CD4-positive, alpha-beta T cell treated with Interleukin-17A for 4 hours (primary cell): ENCODE measurements at places on chromosomes 4 and X.
A peak's percentile ranks its signal among the peaks of the same experiment; 100 is the strongest.

- peak; percentile 86 for DNase-seq
These were observed at the start of gene LEF1 for GRCh38 chr4:108168671-108169523. LEF1 (minus strand) TSS chr4:108168932; CDS start chr4:108167767, 1,165 bp downstream.

GRCh38 chr4:7519638-7520376, 85.1 kb upstream of the PSAPL1 start:
- DNase-seq: no peak

DNA sequence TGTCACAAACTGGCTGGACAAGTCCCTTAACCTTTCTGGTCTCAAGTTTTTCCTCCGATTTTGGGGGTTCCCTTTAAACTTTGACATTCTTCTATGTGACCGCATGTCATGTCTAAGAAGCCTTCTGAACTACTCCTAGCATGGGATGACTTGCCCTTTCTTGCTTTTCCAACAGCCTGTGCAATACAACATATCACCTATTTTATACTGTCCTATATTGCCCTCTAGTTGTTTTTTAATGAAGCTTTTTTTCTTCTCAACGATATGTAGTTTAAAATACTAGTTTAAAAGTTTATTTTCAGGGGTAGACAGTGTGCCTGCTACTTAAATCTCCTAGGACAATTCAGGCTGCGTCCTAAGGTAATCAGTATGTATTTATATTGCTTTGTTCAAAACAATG, 1.0 kb upstream of the IGBP1 start:
- no peak for DNase-seq

DNA sequence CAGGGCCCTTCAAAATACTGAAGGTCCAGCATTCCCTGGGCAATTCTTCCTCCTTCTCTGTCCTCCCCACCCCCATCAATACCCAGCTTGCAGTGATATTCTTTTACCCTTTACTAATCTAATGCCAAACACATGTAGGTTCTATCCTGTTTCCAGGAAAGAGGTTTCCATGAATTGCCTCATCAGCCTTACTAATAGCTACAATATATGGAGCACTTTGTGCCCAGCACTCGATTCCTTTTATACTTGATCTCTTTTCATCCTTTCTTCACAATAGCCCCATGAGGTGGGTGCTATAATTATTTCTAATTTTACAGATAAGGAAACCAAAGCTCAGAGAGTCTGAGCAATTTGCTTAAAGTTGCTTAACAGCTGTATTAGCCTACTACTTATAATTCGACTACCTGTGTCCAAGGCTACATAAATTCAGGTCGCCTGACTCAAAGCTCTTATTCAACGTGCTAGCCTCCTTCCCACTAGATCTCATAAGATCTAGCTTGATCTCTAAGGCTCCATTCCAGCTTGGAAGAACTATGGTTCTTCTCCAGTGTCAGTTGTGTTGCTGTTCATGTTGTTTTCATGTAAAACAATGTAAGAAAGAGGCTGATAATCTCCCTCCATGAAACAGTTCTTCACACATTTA, 229.6 kb upstream of the PGRMC2 start:
- no peak for DNase-seq

DNA sequence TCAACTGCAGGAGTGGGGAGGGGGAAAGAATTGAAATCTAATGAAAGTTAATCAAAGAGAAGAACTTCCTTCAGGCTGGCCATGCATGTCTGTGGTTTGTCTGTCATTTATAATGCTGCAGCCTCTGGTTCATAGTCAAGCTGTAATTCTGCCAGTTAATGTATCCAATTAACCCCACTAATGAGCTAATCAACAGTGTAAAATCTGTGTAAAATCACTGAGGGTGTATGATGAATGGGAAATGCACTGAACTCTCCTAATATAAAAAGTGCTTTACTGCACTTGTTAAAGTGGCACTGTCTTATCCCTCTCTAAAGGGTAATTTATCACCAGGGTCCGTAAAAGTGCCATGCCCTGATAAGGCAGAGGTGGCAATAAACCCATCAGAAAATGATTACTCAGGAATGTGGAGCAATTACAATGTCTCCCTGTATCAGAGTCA, 798.1 kb downstream of the PDHA2 start:
- DNase-seq: no peak

DNA sequence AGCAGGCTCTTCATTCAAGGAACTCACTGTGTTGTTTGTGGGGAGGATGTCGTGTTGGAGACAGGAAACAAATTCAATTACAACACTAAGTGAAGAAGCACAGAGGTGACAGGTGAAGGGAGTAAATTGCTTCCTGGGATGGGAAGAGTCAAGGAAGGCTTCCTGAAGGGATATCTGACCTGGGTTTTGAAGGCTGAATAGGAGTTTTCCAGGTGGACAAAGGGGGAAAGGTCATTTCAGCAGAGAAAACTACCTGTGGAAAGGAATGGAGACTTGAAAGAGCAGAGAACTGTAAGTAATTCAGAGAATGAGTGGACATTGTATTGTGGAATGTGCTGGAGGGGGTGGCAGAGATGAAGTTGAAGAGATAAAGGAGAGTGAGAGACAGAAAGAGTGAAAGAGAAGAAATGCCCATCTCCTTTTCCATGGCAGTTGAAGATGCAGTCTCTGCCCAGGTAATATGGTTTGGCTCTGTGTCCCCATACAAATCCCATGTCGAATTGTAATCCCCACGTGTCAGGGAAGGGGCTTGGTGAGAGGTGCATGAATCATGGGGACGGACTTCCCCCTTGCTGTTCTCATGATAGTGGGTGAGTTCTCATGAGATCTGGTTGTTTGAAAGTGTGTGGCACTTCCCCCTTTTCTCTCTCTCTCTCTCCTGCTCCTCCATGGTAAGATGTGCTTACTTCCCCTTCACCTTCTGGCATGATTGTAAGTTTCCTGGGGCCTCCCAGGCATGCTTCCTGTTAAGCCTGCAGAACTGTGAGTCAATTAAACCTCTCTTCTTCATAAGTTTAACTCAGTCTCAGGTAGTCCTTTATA, 205.7 kb upstream of the BCOR start:
- DNase-seq: no peak

DNA sequence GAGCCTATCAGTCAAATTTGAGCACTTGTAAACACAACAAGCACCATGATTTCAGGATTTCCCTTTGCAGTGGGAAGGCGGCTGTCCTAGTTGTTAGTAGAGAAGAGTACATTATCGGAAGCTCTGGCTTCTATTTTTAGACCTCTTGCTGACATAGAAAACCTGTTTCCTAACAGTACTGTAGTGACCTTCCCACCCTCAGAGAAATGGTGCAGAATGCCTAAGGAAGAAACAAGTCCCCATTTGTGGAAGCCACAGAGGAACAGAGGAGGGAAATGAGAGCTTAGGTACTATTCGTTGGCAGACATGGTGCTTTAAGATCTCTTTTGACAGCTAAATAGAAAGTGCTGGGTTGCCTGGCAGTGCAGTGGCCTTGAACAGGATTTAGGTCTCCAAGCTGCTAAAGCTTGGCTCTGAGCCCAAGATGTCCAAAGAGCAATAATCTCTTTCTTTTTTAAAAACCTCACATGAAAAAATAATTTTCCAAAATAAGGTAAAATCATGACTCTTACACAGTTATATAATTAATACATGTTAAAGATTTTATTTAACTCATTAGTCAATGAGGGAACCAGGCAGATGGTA, 24.9 kb downstream of the GLRA2 start:
- no peak for DNase-seq

- no peak for DNase-seq
These were observed 28.2 kb downstream of the ANXA5 start for GRCh38 chr4:121668368-121669162.

- no peak for DNase-seq
These were observed 46.9 kb upstream of the GRXCR1 start for GRCh38 chr4:42845586-42845985.

- DNase-seq: no peak
These were observed 1.8 kb upstream of the TMEM128 start for GRCh38 chr4:4249866-4250265.

- no peak for DNase-seq
These were observed 390.9 kb downstream of the FAT4 start for GRCh38 chr4:125705681-125706080.

- no peak for DNase-seq
These were observed 34.4 kb downstream of the KIF4A start for GRCh38 chrX:70324326-70324725.

- DNase-seq: no peak
These were observed 176.4 kb downstream of the PTTG2 start for GRCh38 chr4:38136604-38137003.

GRCh38 chr4:168859888-168860694, 150.0 kb downstream of the CBR4 start:
- no peak for DNase-seq

DNA sequence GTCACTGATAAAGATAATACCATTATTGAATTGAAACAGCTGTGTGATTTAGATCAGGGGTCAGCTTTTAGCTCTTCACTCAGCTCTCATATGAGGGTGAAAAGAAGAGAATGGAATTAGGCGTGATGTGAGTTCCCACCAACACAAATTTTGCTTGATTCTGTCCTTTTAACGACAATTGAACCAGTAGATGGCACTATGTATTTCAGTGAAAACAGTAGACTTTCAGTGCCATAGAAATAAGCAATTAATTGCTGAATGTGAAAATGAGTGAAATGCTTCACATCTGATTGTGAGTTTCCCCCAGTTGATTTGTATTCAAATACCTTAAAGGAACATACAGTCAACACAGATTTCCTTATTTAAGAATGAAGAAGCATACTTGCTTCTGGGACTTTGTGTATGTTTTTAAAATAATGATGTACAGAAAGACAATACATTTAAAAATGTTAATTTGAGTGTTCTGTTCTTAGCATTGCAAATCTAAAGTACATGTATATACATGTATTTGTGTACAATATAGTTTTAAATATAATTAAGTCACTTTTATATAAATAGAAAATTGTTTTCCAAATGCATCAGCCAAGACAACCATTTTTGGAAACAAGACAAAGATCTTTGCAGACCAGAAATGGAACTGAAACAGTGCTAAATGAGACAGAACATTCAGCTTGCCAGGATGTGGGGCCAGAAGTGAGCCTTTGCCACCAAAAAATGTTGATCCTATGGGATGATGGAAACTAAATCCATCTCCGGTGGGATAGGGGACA, 178.8 kb downstream of the SNCA start:
- DNase-seq: no peak

DNA sequence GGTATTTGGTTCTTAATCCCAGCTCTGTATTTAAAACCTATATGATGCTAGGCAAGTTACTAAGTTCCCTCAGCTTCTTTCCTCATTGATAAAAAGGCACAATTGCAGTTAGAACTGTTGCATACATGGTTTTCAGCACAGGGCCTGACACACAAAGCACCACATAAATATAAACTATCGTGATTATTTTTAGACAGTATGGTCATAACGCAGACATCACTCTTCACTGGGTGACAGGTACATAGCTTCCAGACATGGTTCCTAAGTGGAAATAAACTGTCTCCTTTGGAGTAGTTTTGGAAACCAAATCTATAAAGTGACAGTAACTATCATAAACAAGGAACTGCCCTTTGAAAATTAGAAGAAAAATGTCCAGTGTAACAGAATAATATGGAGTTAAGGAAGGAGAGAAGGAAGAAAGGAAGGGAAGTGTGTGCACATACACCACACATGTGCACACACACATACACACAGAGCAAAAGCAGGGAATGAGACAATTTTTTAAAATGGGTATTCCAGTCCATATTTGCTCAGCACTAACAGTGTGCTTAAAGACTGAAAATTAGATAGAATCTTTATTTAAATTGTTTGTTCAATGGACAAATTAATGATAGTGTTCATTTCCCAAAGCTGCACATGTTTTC, 12.5 kb upstream of the G3BP2 start:
- DNase-seq: no peak

GRCh38 chrX:37844622-37845021, 2.7 kb downstream of the DYNLT3 start:
- DNase-seq: no peak
